ENCODE measurements at places on chromosomes 2 and 18.

- peak; percentile 52 for DNase-seq
These were observed 430.4 kb downstream of the LPIN1 start for GRCh38 chr2:12176623-12177454.

GRCh38 chr2:191318729-191319078 is 73.5 kb downstream of the MYO1B start:
- DNase-seq, result no peak

DNA sequence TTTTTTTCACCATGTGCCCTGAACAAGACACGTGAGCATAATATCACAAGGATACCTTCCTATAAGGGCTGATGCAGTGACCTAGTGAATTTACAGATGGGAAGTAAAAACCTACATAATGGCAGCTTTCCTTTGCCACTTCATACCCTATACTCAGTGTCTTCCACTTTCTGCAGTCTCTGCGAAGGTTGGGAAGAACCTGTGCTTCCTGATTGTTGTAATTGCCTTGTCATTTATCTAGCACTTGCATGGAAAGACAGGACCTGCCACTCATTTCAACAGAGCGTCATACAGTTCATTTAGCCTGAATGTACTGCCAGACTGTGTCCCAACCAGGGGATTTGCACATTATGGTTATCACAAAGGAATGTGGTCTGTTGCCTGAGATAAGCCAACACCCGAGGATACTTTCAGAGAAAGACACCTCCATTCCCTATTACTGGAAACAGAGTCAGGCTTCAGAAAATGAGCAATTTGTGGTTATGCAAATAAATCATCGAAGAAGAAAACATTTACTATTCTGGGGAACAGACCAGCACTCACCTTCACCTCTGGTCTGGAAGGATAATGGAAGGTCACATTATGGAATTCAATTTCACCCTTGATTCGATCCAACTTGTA is 55.0 kb downstream of the ABCB11 start:
- DNase-seq, result no peak

- DNase-seq, result peak; percentile 41
These were observed 125.4 kb downstream of the TPO start for GRCh38 chr2:1538663-1539062.

DNA sequence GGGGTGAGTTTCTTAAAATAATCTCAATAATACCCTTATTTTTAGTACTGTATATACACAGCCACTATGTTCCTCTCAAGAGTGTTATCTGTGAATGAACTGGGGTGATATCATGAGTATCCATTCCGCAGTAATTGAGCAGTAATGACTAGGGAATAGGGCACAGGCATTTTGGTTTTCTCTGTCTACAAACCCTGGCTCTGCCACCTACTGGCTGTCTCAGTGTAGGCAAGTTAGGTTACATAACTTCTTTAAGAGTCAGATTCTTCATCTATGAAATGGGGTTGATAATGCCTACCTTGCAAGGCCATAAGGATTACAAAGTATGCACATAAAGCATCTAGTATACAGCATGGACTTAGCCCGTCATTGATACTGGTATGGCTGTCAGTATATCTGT is 555.8 kb downstream of the NRXN1 start:
- no peak for DNase-seq

- DNase-seq, result no peak
These were observed 17.8 kb upstream of the KLF7 start for GRCh38 chr2:207183506-207183905.

- DNase-seq, result no peak
These were observed 787 bp upstream of the ADGRF3 start for GRCh38 chr2:26347286-26347865.

GRCh38 chr18:22300665-22301636 is 116.8 kb downstream of the CTAGE1 start:
- DNase-seq, result no peak

DNA sequence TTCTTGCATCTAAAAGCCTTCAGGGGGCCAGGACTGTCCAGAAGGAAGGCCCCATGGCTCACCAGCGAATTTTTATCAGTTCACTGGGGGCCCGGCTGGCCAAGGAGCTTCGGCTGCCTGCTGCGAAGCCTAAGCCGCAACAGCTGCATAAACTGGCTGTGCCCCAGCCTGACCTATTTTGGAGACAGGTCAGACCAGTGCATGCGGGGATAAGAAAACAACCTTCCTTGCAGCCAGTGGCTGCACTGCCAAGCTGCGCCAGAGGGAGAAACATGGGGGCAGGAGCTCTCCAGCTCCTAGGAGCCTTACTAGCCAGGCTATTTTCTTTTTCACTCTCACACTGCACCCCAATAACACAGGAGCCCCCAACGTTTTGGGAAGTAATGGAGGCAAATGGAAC is 15.2 kb downstream of the PAX3 start:
- DNase-seq, result no peak

GRCh38 chr2:73896362-73897239 is 3.8 kb downstream of the ACTG2 start:
- peak; percentile 66 for DNase-seq
